Hematopoietic multipotent progenitor cell (in vitro differentiated cells): ENCODE measurements at places on chromosomes 2 and 18.

DNA sequence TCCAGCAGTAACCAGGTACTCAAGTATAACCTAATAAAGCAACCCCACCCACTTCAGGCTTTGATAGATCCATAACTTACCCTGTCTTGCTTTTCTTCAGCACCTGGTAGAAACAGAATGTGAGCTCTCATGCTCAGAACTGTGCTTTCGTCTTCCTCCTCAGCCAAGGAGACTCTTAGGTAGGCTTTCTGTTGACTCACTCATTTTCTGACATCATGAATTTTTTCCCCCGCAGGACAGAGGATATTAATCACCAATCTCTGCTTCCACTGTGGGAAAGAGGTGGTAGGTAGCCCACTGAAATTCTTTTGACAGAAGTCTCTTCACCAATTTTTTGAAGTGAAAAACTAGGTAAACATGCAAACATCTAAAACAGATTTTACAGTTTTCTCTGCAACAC, 241.2 kb upstream of the KCNJ3 start:
- DNase-seq, result no peak

DNA sequence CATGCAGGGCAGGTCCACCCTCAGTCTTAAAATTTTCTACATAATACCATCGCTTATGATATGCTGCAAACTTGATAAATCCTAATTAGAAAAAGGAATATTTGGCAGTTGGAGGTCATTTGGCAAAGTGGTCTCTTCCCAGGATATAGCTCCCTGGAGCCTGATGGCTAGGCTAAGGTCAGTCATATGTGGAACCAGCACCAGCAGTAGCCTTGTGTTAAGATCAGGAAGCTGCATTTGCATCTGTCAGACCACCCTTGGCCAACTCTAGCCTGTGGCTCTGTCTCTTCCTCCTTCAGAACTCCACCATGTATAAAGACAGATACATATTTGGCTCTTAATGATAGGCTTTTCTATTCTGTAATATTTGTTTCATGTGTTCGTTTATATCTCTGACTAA, 5.4 kb upstream of the HK2 start:
- DNase-seq, result no peak

DNA sequence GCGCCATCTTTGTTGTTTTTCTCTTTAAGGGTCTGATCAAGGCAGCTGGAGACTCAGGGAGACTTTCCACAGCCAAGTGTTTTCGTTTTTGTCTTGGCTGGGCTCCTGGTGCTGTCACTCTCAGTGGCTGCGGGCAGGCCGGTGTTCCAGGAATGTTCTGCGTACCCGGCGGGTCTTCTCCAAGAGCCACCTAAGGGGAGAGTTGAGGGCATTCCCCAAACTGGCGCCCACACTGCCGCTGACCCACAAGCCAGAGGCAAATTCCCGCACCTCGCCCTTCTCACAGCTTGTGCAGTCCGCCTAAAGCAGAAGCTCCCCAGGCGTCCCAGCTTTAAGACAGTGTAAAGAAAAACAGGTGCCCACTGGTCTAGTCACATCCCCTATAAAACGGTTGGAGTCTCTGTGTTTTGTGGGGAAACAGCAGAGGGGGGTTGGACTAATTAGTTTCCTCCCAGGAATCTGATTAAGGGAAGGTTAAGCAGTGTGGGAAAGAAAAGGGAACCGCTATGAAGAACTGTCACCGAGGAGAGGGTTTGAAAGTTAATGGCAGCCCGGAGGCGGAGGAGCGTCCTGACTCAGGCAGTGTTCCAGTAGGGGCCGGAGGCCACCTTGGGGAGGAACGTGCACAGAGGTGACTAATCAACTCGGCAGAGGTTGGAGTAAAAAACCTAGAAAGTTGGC, 224.5 kb downstream of the SLC4A3 start:
- no peak for DNase-seq

DNA sequence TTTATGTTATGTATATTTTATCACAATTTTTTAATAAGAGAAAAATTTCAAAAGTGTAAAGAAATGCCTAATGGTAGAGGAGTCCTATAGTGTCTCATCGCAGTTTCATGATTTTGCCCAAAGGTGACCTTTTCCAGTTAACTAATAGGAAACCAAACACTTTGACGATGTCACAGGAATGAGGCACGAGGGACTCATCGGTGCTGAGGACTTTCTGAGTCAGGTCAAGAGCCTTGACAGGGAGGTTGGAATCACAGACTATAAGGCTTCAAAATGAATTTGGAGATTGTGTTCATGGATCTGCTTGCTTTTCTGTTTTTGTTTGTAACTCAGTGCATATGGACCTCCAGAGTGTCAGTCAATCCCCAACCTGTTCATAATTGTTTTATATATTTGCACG, 15.1 kb upstream of the RTTN start:
- DNase-seq, result no peak

DNA sequence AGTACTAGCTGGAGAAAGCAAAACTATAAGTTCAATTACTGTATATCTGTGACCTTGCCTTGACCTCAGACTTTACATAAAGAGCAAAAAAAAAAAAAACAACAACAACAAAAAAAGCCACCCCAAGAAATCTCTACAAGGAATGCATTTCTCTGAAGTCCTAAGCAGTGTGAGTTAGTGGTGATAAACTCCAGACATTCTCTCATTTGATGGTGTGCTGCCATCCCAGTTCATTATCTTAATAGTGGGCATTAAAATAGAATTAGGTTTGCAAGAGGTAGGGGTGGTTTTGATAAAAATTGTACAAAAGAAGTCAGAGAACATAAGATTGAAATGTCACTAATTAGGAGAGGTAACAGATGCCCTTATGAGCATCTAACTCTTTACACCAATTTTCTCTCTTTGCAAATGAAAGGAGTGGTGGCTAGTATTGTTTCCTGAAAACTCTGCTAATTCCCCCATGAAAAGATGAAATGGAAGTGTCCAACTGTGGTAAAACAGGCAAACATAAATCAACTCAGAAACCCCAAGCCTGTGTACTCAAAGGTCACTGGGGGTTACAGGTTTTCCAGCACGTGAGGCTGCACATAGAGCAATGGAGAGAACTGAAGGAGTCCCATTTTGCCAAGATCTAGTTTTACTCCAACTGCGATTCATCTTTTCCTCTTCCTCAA, 131.9 kb downstream of the MEIS1 start:
- no peak for DNase-seq

DNA sequence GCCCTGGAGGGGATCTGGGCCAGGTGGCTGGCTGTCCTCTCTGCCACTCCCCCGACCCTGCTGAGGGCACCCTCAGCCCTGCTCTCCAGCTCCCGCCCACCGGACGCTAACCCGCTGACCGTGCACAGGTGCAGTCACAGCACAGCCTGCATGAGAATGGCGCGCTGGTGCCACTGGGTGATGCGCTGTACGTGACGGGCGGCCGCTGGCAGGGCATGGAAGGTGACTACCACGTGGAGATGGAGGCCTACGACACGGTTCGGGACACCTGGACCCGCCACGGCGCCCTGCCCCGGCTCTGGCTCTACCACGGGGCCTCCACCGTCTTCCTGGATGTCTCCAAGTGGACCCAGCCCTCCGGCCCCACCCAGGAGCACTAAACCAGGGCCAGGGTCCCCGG, 8.1 kb upstream of the ERFE start:
- no peak for DNase-seq

- no peak for DNase-seq
Observed at GRCh38 chr2:224085246-224085645, 46.2 kb upstream of the SERPINE2 start.

DNA sequence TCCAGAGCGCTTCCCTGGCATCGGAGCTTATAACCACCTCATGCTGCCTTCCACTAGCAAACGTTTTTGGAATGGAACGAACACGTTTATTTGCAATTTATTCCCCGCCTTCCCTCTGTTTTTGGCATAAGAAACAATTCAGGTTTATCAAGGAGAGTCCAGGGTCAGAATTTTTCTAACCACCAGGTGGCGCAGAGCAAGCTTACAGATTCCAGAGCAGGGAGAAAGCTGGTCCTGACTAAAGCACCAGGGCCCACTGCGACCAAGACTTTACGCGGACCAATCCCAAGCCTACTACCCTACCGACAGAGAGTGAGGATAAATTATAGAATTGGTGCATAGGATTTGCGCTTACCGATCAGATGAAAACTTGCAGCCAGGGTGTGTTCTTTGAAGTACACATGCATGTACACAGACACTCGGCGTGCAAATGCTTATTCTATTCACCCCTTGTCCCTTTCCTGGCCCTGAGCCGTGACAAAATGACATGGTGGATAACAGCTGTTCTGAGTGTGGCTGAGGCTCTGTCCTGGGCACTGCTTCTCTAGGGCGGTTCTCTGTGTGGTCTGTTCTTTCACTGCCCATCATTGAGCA, 34.7 kb downstream of the NAPG start:
- DNase-seq, result peak; percentile 14
